GM13976 (cell line): ENCODE measurements at places on chromosomes 3 and 15.

DNA sequence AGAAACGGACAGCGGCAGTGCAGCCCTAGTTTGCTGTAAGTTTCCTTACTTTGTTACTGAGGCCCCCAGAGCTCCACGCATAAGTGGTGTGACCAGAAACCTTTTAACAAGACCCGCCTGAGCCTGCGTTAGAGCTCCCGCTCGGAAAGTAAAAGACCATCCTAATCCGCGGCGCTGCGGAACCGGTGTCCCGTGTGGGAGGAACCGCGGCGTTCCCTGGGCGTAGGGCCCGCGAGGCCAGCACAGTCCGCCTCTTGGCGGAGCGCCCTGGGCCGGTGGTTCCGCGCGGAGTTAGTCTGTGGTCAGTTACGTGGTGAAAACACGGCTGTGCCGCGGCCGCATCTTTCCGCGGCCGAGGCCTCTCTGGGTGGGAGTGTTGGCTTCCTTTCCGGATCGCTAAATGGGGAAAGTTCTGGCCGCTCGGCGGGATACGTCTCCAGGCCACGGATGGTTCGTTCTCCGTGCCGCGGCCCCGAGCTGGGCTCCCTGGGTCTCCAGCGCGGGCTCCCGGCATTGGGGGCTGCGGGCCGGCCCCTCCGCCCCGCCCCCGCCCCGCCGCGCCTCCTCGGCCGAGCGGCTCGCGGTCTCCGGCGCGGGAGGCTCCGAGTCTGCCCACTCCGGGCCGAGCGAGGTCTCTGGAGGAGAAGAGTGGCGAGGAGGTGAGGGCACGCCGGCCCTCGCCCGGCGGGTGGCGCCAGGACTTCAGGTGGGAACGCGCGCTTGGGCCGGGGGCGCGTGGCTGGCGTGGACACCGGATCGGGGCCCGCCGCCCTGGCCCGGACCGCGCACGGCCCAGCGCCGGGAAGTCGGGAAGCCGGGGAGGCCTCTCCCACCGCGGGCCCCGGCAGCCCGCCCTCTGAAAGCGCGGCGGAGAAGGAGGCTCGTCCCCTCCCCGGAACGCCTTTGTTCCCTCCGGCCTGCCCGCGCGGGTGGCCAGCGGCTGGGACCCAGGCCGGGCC lies 754 bp downstream of the B3GNT5 start:
- peak; percentile 53 for DNase-seq

GRCh38 chr3:67123914-67124313 lies 125.8 kb downstream of the KBTBD8 start:
- no peak for DNase-seq

DNA sequence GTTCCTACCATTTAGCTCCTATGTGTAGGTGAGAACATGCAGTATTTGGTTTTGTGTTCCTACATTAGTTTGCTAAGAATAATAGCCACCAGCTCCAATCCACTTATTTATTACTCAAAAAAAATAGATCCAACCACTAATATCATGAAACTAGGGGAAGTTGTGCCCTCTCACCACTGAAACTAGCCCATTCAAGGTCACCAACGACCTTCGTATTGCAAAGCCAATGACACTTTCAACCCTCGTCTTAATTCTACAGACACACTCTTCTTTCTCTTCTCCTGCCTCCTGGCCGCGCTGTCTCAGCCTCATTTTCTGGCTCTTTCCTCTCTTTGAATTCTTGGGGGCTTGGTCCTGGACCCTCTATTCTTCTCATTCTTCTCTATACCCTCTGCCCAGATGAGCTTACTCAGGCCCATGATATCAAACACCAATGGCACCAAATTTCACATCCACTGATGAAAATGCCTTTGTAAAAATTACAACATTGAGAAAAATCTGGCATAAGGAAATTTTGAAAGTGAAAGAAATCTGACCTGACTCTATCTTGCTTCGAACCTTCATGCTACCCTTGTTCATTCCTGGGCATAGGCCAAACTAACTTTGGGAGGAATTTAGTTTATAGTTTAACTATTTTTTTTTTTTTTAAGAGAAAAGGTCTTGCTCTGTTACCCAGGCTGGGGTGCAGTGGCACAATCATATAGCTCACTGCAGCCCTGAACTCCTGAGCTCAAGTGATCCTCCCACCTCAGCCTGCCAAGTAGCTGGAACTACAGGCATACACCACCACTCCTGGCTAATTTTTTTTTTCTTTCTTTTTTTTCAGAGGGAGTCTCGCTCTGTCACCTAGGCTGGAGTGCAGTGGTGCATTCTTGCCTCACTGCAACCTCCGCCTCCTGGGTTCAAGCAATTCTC lies 25.4 kb upstream of the LIMD1 start:
- no peak for DNase-seq

- no peak for DNase-seq
Observed at GRCh38 chr3:175357758-175358157, 498.6 kb downstream of the NAALADL2 start.

DNA sequence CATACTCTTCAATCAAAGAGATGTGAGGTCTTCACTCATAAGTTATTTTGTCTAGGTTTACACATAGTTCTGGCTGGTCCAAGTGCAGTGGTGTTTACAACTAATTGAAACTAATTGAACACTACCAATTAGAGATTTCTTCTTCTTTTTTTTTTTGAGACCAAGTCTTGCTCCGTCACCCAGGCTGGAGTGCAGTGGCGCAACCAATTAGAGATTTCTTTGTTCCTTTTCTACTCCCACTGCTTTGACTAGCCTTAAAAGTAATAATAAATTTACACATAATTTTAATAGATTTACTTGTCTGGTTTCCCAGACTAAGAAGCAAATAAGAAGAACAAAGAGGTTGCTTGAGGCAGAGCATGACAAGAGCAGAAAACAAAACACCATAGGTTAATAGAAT lies 6.7 kb upstream of the DENND6A start:
- no peak for DNase-seq

GRCh38 chr3:52428151-52429005 lies 16.5 kb downstream of the SEMA3G start:
- DNase-seq, result no peak

GRCh38 chr3:86793786-86794185 lies 197.2 kb downstream of the VGLL3 start:
- no peak for DNase-seq

DNA sequence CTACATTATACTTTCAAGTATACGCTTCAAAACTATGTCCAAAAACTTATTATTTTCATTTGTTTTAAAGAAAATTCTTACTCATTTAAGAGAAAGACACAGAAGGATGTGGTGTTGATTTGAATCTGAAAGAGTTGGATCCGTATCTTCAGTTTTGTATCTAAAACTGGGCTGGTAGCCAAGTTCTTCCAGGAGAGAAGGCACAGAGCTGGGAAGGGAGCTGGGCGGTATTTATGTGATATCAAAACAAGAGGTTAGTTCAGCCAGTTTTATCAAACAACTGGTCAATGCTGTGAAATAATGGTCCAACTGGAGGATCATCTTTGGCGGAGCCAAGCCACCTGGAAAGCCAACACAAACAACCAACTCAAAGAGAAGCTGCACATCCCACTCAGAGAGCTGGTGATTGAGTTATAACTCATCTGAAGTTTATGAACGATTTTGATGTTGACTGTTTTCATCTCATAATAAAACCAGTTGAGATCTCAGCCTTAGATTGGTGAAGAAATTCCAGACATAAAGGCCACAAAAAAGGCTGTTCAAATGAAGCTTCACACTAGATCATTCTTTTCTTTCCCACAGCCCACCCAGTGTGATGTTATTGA lies 489.6 kb upstream of the RASGRP1 start:
- no peak for DNase-seq

- DNase-seq, result no peak
Observed at GRCh38 chr15:51887887-51888592, 58.6 kb downstream of the TMOD3 start.

DNA sequence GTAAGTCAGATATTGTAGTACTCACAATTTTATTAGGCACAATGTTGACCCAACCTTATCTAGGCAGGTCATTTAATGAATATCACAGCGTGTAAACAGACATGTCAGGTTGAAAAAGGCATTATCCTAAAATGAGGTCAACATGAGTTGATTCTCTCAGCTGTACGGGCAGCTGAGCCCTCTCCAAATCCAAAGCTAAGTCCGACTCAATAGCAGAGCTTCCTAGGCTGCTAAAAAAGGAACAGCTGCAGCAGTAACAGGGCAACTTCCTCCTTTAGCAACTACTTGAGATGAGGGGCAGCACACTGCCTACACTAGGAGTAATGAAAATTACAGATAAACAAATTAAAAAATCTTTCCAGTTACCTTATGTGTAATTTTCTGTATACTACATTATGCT lies 189.2 kb downstream of the CADM2 start:
- no peak for DNase-seq

- DNase-seq, result no peak
Observed at GRCh38 chr3:172062761-172063160, 23.4 kb downstream of the FNDC3B start.

DNA sequence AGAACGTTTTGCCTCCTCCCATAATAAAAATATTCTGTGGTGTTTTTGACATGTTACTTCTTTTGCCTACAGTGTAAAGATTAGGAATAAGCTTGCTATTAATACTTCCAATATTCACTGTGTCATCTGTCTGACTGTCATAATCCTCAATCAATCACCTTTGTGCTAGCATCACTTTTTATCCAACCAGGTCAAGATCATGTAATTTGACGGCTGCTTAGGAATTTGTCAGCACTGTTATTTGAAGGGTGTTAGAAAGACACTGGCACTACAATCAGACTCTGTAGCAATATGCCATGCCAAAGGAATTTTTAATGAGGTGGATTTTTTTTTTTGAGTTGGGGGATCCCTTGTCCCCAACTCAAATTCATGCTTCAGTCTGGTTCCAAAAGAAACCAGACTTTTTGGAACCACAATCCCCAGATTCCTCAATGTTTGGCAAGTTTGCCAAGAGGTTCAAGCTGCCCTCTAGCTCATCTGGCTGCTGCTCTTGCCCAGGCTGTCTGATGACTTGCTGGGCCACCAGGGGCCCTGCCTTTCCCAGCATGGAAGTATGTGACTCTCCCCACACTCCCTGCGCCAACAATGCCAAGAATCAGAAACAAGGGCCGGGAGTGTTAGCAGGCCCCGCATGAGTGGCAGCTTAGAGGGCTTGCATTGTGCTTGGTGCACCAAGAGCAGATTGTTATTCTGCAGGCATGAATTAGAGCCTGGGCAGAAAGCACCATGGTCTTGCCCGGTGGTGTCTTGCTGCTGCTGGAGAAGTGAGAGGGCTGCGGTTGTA lies 58.6 kb upstream of the TSC22D2 start:
- DNase-seq, result no peak

DNA sequence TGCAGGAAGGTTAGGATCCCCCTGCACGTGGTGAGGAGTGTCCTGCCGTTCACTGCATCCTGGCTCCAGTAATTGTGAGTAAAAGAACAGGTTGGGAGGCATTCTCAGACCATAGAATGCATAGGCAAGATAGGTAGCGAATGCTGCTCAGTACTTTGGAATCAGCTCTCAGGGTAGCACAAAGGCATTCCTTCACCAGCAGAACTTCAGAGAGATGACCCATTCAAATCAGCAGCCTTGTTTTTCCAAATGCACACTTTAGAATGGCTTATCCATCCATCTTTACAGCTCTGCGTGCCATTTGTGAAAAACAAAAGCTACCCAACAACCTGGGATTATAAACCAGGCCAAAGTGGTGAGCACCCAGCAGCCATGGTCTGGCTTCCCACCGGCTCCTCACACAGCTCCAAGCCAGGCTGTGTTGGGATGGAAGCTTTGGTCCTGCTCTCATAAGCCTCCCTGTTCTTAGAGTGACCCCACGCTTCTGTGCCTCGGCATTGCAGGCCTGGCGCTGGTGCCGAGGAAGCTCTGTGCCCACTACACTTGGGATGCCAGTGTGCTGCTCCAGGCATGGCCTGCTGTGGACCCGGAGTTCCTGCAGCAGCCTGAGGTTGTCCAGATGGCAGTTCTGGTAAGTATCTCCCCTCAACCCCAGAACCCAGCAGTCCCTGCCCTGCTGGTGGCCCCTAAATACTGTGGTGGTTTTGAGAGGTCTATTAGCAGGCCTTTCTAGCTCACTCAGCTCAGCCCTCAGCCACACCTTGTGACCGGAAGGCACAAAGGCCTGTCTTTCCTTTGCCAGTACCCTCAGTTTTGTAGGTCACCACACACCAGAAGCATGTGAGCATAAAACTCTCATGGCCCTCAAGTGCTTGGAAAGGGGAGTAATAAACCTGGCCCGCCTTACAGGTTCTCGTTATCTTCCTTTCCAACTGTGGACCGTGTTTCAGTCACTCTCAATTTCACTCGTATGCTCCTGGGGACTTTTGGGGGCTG lies 52.9 kb upstream of the LIMD1 start:
- no peak for DNase-seq

DNA sequence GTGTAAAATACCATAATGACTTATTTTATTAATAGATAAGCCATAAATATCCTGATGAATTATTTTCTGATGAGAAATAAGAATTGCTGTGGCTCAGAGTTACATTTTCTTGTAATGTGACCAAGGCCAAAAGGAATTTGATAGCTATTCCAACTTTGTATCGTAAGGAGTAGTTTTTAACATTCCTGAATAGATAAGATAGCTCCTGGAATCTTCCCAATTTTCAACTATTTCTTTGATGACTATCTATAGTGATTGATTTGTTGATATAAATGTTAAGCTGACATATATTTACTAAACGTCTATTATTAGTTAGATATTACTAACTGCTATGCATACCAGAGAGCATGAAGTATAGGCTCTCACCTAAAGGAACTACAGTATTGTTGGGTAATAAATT lies 49.1 kb upstream of the SATB1 start:
- DNase-seq, result no peak

GRCh38 chr3:45538641-45538986 lies 55.9 kb upstream of the LIMD1 start:
- DNase-seq, result no peak

DNA sequence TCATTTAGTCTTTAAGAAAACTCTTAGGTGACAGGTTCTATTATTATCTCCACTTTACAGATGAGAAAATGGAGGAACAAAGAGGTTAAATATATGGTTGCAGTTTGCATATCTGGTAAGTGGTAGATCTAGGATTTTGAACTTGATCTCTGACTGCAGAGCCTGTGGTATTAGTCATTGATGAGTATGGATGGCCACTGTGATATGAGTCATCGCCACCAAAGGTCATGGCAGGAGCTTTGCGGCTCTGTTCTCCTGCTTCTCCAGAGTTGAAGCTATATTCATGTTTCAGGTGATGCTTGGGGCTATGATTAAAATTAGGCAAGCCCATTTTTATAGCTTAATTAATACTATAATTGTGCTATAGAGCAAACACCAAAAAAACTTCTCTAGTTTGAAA lies 306.2 kb upstream of the DPPA4 start:
- DNase-seq, result no peak

- DNase-seq, result no peak
Observed at GRCh38 chr3:33141006-33141405, 27.2 kb downstream of the CRTAP start.

DNA sequence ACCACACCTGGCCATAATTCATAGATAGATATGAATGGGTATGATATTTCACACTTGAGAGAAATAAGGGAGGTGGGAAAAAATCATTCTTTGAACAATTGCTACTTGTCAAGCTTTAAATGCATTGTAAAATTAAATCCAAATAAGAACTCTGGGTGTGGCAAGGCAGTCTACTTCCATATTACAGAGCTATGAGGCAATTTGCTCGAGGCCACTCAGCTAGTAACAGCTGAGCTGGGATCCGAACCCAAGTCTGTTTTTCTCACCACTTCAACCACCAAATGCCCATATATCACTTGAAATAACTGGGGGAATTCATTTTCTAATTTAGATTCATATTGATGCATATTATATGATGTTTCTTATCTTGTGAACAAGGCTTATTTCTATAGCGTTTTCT lies 482.2 kb upstream of the ADAMTS9 start:
- DNase-seq, result no peak

- DNase-seq, result no peak
Observed at GRCh38 chr3:102114264-102114979, 265.1 kb downstream of the NFKBIZ start.
